Activated gamma-delta T cell treated with Interleukin-2 at 50 U/mL for 16 hours (primary cell): ENCODE measurements at places on chromosomes 6 and 20.
A peak's percentile ranks its signal among the peaks of the same experiment; 100 is the strongest.

- DNase-seq = no peak
Measured at GRCh38 chr20:11844691-11845090, 73.0 kb upstream of the BTBD3 start.

DNA sequence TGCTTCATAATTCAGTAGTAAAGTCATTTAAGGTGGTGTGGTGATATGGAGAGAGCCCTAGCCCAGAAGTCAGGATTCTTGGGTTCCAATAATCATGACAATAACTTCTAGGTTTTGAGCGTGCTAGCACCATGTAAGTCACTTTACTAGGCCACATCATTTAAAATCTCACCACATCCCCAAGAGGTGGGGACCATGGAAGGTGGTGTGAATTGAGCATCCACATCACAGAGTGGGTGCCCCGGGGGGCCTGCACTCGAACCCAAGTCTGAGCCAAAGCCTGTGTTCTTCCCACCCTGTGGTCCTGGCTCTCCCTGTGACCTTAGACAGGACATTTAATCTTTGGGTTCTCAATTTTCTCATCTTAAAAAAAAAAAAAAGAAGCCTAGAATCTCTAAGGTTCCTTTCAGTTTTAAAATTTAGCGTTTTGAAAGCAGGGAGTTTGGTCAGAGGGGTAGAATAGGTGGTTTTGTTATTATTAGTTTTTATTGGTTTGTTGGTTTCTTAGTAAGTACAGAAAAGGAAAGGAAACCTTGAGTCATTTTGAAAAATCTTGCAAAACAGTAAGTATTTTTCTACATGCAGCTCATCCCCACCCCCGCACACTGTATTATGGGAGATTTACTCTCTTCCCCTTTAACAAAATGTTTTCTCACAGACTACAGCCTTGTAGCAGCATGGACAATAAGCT, 26.4 kb downstream of the ARMC2 start:
- peak; percentile 19 for DNase-seq

GRCh38 chr6:158568549-158568948, 8.7 kb downstream of the TMEM181 start:
- no peak for DNase-seq

- no peak for DNase-seq
Measured at GRCh38 chr6:156029286-156029985, 573.8 kb upstream of the NOX3 start.

DNA sequence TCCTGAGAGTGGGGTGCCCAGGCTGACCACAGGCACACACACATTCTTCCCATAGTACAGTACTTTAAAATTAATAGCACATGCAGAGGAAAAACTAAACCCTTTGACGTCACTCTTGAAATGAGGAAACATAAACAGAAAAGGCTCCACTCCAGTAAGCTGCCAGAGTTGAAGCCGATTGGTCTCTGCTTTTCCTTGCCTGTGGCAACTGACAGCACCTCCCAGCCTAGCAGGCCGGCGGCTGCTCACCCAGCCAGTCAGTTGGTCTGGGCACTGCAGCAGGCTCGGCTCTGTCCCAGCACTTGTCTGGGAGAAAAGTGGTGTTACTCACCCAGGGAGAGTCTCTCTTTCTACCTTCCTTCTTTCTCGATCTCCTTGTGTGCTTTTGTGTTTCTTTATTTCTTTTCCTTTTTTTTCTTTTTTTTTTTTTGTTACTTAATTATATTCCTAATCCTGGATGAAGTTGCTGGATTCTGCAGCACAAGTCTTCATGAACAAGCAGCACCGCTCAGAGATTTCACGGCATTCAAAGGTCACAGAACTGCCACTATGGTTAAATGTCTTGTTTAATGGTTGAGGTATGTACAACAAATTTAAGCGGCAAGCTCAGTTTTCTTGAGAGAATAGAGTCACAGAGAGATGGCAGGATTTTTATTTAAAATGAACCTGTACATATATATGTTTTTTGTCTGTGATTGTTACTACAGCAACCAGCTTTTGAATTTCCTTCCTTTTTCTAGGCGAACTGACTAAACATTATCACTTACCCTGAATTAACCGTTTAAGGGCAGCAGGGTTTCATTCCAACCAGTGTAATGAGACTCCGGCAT, at the start of gene PDE7B:
TSS of gene PDE7B (plus strand) at position 260 of the 830 bp plus-strand sequence.
- peak; percentile 8 for DNase-seq

GRCh38 chr20:44651684-44652423, at the start of gene ADA:
Gene ADA, minus strand, starts transcription at chr20:44651699. Its CDS starts 92 bp downstream, at chr20:44651607.
- DNase-seq = peak; percentile 44

- DNase-seq = no peak
Measured at GRCh38 chr20:43748274-43748673, 21.5 kb upstream of the GTSF1L start.

DNA sequence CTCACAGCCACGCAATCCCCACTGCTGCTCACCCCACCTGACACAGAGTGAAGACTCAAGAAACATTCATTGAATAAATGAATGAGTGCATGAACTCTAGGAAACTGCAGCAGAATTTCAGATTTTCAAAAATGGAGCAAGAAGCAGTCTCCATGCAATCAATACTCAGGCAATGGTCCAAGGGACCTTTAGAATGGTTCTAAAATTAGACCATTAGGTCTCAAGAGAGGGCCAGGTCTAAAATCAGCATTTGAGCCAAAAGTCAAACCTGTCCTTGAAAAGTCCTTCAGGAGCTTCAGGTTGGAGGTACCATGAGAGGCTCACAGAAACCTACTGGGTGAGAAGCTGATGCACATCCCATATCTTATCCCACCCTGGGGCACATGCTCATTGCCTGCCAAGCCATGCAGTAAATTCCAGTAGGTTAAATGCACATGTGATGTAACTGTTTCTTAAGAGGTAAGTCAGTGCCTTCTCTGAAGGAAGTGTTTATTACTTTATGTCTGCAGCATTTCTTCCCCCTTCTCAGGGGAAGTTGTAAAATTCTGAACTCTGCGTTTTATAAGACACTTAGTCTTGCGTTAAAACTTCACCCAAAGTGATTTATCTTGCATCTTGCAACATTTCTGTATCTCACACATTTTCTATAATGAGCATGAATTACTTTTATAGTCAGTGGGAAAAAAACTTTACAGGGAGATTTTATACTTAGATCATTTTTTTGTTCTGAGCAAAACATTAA, 126.6 kb downstream of the ADAT2 start:
- DNase-seq = no peak

DNA sequence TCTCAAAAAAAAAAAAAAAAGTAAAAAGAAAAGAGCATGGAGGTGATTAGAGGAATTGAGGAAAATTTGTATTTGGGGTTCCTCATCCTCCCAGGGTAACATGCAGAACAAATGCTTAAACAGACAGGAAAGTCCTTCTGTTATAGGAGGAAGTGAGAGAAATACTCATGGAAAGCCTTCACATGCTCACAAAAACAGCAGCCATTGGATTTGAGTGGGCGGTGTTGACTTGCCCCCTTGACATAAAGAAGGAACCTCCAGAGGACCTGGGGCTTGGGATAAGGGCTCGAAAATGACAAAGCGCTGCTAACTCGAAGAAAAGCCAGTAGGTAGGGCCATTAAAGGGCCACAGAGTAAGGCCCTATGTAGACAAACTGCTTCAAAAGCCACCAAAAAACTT, 17.5 kb upstream of the SAMHD1 start:
- no peak for DNase-seq

GRCh38 chr6:20931093-20931492, 396.8 kb downstream of the CDKAL1 start:
- DNase-seq = no peak

- no peak for DNase-seq
Measured at GRCh38 chr20:7308163-7308562, 540.7 kb downstream of the BMP2 start.

DNA sequence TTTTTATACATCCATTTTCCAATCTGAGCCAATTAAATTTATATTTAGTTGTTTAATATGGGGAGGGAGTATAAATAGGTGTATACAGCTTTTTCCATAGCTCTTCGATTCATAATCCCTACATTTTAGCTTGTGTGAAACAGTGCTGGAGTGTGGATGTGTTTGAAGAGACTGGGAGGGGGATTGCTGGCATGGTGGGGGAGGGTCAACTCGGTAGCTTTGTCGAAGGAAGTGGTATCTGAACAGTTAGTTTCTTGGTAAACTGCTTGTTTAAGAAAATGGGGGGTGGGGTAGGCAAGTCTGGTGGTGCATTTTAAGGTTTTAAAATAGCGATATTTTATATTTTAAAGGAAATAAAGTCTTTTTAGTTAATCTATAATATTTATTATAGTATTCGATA, 1.4 kb upstream of the LIN28B start:
- DNase-seq = no peak

GRCh38 chr20:44896583-44896982, 11.1 kb downstream of the YWHAB start:
- DNase-seq = no peak

- no peak for DNase-seq
Measured at GRCh38 chr6:129606664-129607063, 103.3 kb downstream of the ARHGAP18 start.

DNA sequence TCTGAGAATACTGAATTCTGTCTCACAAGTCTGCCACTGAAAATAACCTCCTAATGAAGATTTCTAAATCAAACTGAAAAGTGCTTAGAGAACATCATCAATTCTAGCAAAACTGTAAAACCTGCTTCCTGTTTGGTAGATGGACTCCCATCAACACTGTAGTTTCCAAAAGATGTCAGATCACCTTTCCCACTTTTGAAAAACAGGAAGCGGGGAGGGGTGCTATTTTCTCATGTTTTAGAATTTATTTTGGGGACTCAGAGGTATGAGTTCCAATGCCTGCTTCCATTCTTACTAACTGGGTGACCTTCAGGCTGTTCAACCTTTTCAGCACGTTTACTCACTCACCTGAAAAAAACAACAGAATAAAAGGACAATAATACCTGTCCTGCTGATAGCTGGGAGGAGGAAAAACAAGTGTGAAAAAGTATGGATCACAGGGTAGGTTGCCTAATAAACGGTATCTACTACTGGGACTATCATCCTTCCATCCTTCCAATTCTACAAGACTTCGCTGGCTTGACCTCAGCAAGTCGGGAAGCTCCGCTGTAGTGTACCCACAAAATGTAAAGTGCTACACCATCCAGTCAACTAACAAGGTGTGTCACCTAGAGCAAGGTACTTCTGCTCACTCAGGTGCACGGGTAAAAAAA, 1.1 kb downstream of the ATP5F1E start:
- peak; percentile 16 for DNase-seq

- no peak for DNase-seq
Measured at GRCh38 chr20:41992481-41992880, 374.3 kb upstream of the CHD6 start.

DNA sequence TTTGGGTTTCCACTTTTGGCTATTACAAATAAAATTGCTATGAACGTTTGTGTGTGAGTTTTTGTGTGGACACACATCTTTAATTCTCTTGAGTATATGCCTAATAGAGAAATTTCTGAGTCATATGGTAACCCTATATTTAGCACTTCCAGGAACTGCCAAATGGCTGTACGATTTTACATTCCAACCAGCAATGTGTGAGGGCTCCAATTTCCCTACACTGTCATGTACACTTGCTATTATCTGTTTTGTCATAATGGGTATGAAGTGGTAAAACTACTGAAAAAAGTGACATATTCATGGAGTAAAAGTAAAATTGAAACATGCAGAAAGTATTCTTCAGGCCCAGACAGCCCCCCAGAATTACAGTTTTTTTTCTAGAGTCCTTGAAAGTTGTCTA, 59.6 kb upstream of the ESR1 start:
- no peak for DNase-seq

DNA sequence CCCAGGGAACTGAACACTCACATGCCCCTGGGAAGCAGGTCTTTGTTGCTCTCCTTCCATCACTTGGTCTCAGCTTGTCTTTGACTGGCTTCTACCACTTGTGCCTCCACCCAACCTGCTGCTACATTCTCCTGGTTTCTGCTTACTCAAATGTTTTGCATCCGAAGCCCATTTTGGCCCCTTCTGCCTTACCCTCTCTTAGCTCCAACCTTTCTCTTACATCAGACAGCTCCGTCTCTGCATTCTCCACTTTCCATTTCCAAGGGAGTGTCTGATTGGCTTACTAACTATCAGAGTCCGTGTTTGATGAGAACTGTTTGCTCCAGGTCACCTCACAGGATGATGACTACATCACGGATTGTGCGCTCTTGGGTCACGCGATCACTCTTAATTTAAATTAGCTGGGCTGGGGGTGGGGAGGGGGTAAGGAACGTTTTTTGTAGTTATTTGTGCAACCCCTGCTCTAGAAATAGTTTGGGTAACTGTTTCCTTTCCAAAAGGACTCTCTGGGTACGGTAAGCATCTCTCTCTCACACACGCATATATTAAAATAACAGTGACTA, 844 bp upstream of the ABRACL start:
- no peak for DNase-seq

DNA sequence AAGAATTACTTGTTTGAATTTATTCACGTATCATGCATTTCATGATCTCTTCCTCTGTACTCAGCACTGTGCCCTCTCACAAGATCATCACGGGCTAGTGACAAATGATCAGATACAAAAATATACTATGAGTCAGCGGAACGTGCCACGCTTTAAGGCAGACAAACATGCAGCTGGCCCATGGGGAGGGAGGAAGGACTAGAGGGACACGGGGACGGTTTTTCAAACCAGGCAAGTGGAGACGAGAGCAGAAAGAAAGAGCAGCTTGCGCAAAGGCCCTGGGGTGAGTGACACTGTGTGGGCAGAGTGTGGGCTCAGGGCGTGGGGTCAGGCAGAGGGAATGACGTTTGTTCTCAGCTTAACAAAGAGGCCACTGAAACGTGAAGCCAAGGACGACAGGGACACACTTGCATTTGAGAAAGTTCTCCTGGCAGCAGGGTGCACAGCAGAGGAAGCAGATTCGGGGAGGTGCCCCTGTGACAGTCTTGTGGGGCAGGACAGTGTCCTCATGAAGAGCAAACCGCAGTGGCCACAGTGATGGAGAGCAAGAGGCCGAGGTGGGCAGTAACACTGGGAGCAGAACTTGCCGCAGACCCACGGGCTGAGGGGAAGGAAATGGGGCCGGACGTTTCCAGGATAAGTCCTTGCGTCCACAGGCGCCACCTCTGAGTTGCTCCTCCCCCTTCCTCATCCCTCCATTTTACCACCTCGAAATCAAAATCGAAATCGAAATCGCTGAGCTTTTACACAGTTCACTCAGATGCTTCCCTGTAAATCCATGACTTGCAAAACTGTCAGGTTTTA, 6.9 kb upstream of the RPS6KA2 start:
- no peak for DNase-seq

GRCh38 chr6:37314487-37315156, 39.2 kb upstream of the RNF8 start:
- DNase-seq = no peak

GRCh38 chr6:3841066-3841454, 8.1 kb upstream of the FAM50B start:
- DNase-seq = no peak

- DNase-seq = no peak
Measured at GRCh38 chr6:165308926-165309731, at the start of gene C6orf118. Gene C6orf118, minus strand, starts transcription at chr6:165309605. Its CDS starts 19 bp downstream, at chr6:165309586.

GRCh38 chr6:43096451-43097097, 20.5 kb downstream of the PTK7 start:
- DNase-seq = no peak

- no peak for DNase-seq
Measured at GRCh38 chr20:11229772-11230171, 556.0 kb upstream of the JAG1 start.

- DNase-seq = peak; percentile 26
Measured at GRCh38 chr20:4973330-4974097, 27.8 kb downstream of the SLC23A2 start.
